ENCODE measurements at places on chromosomes 7 and 10.

- no peak for DNase-seq
These were observed 137.5 kb downstream of the GNAT3 start for GRCh38 chr7:80374321-80374720.

DNA sequence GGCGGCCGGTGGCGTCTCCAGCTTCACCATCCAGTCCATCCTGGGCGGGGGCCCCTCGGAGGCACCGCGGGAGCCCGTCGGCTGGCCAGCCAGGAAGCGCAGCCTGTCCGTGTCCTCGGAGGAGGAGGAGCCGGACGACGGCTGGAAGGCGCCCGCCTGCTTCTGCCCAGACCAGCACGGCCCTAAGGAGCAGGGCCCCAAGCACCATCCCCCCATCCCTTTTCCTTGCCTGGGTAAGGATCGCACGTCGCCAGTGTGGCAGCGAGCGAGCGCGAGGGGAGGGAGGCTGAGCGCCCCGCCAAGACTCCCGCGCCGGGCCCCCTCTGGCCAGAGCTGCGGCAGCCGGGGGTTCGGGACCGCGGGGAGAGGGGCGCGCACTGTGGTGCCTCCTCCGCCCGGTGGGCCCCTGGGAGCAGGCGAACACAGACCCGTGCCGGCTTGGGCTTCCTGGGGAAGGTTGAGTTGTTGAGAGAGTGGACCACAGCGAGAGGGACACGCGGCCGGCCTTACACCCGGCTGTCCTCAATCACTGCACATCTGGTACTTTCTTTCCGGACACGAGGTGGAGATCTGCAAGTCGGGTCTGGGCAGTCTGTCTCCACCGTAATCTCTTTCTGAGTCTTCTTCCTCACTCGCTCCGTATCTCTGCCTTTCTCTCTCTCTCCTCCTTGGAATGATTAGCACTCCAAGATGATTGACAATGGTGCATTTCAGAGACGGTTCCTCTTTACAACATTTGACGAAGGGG, 652 bp downstream of the HMX2 start:
- no peak for DNase-seq

DNA sequence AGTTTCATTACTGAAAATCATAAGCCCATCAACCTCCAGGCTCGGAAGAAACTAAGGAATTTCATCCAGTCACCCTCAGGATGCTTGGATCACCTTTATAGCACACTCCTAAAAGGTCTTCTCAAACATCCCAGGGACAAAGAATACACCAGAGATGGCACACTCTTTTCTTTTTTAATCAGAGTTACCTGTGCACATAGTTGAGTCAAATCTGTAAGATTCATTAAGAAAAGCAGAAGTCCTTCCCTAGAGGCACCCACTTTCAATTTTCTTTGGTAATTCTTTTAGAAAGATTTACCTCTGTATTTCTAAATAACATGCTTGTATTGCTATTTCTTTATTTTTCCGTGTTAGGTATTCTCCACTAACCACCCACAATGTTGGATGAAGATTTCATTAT, 50.6 kb upstream of the IL6 start:
- no peak for DNase-seq

DNA sequence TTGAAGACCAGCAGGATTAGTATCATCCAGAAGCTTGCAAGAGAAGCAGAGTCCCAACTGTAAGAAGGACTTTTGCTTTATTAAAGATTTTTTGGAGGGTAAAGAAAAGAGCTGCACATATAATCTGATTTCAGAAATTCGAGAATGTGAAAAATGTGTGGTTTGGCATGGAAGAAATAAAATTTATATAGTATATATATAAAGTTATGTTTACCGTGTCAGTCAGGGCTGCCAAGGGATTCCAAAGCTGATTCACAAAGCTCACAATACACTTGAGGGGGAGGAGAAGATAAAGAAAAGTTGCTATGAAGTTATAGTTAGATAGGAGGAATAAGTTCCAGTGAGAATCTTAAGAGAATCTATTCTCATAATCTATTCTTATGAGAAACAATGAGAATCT, 231.8 kb upstream of the CACNA2D1 start:
- DNase-seq: no peak

GRCh38 chr10:100356067-100357017, 9.3 kb downstream of the SCD start:
- DNase-seq: no peak

GRCh38 chr10:95314192-95314918, 23.6 kb upstream of the PDLIM1 start:
- DNase-seq: no peak
